ENCODE measurements at places on chromosomes 12 and 14.

DNA sequence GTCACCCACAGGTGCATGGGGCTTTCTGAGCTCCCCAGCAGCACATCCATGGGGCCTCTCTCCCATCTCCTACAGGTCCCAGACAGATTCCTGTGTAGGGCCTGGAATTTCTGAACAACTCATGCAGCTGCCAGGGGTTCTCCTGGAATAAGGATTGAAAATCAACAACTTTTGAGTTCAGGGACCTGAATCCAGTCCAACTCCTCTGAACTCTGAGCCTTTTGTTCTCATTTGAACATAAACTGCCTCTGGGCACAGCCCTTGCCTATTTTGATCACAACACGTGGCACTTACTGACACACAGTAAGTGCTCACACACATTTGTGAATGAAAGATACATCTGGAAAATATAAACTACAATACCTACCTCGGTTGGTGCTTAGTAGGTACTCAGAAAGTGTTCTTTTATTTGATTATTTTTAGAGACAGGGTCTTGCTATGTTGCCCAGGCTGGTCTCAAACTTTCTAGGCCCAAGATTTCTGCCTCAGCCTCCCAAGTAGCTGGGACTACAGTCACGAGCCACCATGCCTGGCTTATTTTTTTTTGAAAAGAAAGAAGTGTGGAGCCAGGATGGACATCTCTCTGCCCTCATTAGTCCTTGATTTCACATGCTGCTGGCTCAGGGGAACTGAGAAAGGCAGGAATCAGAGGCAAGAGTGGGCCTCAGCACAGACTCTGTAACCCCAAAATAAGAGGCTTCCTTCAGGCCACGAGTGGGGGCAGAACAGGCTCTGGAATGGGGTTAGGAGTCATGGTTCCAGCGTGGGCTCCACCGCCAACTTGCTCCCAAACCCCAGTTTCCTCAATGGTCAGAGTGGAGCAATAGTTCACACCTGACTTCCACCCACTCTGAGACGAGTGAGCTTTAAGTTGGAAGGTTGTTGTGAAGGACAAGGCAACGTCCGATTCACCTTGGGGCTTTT is 27.0 kb downstream of the SYNE3 start:
- no peak for DNase-seq

- DNase-seq: no peak
These were observed 14.6 kb downstream of the MGAT4C start for GRCh38 chr12:86241600-86241999.

DNA sequence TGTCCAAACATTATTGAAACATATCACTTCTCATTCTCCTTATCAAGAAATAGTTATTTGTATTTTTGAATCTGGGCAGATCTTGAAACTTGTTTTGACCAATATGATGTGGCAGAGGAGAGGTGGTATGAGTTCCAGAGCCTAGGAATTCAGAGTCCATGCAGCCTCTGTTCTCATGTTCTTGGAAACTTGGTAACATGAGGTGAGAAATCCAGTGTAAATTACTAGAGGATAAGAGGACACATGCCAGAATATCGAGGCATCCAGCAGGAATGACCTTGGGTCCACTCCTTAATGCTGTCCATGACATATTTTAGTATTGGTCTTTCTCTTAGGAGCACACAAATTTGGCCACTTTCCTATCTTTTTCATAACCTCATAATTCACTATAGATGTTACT is 1374.6 kb downstream of the FSCB start:
- no peak for DNase-seq

GRCh38 chr12:108842361-108842760 is 15.0 kb downstream of the SSH1 start:
- DNase-seq: no peak

GRCh38 chr12:128753438-128753837 is 70.3 kb downstream of the SLC15A4 start:
- no peak for DNase-seq

GRCh38 chr14:54920052-54920451 is 17.4 kb upstream of the GCH1 start:
- DNase-seq: no peak

GRCh38 chr12:22329621-22330020 is 4.9 kb downstream of the ST8SIA1 start:
- no peak for DNase-seq

DNA sequence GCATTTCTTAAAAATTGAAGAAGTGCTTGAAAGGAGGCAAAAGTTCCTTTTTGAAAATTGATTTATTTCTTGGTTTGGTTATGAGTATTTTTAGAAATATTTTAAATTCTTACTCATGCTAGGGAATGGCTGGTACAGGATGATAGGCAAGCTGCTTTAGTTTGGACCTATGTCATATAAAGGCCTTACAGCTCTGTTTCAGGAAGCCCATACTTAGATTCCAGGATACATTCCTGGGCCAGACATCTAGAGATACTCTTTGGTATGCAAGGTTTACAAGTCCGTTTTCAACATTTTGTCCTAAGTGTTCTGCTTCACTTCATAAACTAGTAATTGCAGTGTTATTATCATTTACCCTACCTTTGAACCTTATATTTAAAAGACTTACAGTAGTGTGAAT is 186.8 kb downstream of the FUT8 start:
- no peak for DNase-seq

GRCh38 chr12:93982771-93983315 is 165.5 kb upstream of the PLXNC1 start:
- no peak for DNase-seq

DNA sequence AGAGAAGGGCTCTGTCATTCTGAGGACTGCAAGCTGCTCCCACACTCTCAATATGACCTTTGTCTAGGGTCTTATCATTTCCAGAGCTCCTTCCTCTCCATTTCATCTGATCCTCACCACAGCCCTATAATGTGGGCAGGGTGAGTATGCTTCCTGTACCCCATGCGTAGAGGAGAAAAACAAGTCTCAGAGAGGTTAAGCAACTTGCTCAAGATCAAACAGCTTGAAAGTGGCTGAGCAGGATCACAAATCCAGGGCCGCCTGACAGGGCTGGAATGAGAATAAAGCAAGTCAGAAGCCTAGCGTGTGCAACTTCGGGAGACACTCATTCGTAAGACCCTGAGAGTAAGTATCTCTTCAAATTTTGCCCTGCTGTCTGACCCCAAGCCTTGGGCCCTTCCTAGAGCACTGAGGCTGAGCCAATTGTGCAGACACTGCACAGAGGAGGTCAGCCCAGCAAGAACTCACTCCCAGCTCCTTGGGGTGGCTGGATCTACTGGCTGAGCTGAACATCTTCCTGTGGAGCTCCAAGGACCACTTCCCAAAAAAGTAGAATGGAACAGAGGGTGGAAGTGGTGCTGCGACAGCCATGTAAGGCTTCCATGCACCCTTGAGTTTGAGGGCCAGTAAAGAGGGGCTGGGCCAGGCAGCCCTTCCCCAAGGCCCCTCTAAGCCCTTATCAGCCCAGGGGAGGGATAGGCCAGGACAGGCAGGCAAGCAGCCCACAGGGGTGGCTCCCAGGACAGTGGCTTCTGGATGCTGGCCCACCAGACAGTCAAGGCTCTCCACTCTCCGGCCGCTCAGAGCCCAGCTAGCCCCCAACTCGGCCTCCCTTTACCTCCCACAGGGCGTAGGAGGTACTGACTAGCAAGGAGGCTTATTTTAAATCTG is 10.5 kb downstream of the ZFP36L1 start:
- DNase-seq: no peak

- no peak for DNase-seq
These were observed 34.5 kb upstream of the GPR132 start for GRCh38 chr14:105099778-105100177.

DNA sequence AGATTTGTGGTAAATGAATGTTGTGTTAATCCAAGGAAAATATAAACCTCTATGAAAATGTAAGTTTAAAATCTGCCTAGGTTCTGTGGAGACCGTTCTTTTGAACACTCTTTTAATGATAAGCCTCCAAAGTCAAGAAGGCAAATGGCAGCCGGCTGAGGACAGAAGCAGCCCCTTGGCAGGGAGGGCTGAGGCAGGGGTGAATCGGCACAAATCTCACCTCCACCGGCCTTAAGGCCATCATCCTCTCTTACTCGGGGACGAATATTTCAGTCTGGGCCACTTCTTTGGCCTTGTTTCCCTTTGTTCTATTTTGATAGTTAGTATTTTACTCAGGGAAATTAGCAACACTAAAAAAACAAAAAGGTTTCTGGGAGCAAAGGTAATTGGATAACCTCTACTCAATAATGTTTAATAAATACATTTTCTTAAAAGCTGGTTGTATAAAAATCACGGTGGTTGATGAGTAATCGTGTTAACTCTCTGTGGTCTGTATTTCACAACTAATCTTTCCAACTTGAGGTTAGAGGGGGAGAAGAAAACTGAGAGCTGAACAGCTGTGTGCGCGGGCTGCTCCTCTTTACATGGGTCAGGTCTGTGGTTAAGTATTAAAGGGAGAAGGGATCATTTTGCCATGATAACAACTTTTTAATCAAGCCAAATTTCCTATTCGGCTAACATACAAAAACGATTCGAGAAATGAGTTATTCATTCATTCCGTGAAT is 18.6 kb downstream of the LGMN start:
- no peak for DNase-seq

- DNase-seq: no peak
These were observed 13.3 kb downstream of the CNIH1 start for GRCh38 chr14:54427871-54428270.

GRCh38 chr12:89103831-89104230 is 248.5 kb downstream of the DUSP6 start:
- DNase-seq: no peak

GRCh38 chr14:71776471-71777360 is 155.5 kb upstream of the RGS6 start:
- DNase-seq: no peak

DNA sequence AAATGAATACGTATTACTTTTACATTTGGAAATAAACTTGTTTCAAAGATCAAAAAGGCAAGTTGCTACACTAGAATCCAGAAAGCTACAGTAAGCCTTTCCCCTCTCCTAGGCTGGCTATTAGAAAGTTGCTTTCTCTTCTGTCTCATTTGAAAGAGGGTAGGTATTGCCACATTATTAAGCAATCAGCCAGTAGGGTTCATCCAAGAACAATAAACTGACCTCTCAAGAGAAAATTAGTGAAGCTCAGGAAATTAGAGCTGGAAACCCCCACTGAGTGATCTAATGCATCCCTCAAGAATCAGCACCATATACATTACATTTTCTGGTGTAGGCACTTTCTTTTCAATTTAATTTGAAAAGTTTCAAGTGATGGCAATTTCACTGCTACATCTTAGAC is 4.5 kb upstream of the TMEM233 start:
- no peak for DNase-seq

Measured in activated gamma-delta T cell (primary cell).